ENCODE measurements at places on chromosomes 4 and X.

GRCh38 chr4:3307891-3308575, 15.2 kb downstream of the RGS12 start:
- no peak for DNase-seq

DNA sequence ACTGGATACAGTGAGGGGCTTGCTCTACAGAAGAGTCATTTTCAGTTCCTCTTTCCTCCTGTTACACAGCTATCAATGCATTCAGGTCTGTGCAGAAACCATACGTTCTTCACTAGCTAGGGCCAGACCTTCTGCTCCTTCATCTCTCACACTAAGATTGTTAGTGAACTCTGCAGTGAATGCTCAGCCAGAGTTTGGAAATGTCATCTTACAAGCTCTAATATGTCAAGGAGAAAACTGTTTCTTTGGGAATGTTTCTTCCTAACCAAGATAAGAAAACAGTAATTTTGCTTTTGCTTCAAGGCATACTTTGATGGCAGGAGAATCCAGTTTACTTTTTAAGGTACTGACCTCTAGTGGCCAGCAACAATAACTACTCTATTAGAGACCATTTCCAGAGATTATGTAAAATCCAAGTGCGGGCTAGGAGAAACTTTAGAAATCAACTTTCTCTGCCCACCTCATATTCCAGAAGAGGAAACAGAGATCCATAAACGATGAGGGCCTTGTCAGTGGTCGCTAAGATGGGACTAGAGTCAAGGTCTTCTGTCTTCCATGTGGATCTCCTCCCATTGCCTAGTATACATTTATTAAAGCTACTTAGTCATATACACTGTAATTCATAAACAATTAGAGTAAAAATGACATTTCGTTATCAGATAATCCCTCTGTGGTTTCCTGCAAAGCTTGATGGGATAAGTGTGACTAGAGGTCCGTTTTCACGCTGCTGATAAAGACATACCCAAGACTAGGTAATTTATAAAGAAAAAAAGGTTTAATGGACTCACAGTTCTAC, 12.1 kb upstream of the CC2D2A start:
- DNase-seq, result no peak

- DNase-seq, result no peak
Observed at GRCh38 chr4:11264841-11265240, 163.9 kb downstream of the HS3ST1 start.

DNA sequence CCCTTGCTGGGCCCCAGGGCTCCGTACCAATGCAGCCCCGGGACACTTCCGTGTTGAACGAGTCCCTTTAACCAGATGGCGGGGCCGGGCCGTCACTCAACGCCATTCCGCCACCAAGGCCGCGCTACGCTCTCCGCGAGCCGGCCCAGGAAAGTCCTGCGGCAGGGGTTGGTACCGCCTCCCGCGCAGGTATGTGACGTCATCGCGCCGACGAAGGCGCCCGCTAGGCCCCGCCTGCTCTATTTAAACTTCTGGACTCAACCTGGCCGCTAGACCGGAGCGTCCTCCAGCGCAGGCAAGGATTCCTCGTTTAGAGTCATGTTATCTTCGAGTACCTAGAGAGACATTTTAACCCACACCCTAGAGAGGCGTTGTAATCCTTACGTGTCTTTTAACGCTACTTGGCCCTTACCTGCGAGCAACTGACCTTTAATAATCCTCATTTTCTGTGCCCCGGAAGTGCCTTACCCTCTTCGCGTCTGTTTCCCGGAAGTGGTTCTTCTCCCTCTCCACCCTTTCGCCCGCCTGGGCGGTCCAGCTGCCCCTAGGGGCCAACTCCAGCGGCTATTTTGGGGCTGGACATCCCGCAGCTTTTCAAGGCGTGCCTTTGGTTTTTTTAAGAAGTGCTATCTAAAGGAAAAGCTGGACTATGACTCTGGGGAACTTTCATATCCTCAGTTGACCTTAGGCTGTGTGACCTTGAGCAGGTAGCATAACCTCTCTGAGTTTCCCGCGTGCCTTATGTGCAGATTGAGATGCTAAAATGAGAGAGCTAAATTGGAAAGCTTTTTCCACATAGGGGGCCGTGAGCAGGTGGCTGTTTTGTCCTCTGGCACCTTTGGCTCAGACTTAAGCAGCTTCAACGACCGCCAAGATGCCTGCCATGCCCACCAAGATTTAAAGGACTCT, at the start of gene PNPLA4:
TSS of gene PNPLA4 (minus strand) at position 155 of the 909 bp plus-strand sequence. CDS start 1,294 bp downstream, outside the sequence.
- DNase-seq, result peak; percentile 72

GRCh38 chrX:32153585-32153984, 1057.8 kb downstream of the DMD start:
- no peak for DNase-seq

DNA sequence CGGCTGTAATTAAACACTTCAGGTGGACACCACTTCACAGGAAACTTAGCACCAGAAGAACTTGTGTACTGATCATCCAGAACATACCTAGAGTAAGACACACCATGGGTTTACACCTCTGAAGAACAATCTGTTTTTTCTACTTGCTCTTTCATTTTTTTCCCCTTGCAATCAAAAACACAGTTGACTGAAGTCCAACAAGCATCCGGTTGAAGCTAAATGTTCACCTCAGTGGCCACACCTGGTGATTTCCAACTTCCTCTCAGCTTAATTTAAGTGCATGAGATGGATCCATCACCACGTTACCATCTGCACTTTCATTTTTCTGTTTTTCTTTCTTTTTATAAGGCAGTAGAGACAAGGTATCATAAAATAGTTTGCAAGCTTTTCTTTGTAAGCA, 4.9 kb upstream of the TXK start:
- DNase-seq, result no peak

DNA sequence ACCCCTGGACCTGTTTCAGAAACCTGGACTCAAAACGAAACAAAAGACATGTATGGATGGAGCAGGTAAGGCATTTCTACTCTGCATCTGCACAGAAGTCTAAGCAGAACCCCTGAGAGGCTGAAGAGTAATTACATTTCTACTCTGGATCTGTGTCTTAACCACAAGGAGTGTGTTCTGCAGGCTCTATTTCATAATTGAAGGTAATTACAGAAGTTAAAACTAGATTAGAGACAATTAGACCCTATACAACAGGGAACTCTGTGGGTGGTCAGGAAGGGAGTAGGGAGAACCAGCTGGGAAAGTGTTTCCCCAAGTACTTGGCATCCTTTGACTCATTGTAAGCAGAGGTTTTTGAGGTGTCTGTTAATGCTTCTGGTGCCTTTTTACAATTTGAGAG, 69.8 kb downstream of the IGSF1 start:
- DNase-seq, result no peak

DNA sequence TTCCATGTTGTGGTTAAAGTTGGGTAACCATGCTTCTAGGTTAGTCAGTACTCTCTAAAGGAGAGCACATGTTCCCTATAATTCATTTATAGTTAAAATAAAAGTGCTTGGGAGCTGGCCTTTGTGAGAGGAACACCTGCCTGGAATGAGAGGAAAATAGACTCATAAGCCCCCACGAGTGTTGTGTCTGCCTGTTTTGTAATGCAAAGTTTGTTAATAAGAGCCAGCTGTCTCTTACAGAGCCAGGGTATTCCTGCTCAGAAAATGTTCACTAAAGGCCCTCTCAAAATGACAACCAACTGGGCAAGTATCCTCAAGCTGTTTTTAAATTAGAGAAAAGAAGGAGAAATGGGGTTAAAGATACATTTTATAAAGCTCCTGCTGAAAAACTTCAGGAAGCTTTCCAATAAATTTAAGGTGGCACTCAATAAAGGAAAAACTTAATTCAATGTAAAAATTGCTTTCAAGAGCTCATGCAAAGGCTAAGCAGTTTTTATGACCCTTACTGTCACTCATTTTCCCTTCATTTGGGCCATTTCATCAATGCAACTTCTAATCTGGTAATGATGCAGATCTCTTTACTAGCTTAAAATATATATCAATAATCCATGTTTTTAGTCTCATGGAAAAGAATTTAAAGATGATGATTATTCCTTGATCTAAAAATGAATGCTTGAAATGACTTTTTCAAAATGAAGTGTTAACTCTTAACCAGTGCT, 793.6 kb downstream of the STPG2 start:
- no peak for DNase-seq

- DNase-seq, result no peak
Observed at GRCh38 chr4:110533590-110533910, 57.6 kb downstream of the ENPEP start.

DNA sequence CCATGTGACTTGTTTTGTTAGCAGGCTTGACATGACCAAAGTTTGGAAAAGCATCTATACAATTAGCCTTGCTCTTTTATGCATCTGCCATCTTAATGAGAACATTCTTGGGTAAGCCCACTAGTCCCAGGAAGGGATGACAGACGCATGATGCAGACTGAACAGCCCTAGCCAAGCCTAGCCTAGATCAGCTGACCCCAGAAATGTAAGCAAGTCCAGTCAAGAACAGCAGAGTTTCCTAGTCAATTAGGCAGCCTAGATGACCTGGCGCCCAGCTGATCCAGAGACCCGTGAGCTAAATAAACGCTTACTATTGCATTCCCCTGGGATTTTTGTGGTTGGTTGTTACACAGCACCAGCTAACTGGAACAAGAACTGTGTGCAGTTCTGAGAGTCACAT, 457.9 kb downstream of the BCOR start:
- DNase-seq, result no peak

- DNase-seq, result no peak
Observed at GRCh38 chrX:51931566-51932150, 38.2 kb downstream of the MAGED1 start.
